ENCODE measurements at places on chromosomes 3 and 15. TPM values are rescaled to one million over a fixed set of nuclear protein-coding genes. Genes with fewer than 3 reads are reported as not detected.

DNA sequence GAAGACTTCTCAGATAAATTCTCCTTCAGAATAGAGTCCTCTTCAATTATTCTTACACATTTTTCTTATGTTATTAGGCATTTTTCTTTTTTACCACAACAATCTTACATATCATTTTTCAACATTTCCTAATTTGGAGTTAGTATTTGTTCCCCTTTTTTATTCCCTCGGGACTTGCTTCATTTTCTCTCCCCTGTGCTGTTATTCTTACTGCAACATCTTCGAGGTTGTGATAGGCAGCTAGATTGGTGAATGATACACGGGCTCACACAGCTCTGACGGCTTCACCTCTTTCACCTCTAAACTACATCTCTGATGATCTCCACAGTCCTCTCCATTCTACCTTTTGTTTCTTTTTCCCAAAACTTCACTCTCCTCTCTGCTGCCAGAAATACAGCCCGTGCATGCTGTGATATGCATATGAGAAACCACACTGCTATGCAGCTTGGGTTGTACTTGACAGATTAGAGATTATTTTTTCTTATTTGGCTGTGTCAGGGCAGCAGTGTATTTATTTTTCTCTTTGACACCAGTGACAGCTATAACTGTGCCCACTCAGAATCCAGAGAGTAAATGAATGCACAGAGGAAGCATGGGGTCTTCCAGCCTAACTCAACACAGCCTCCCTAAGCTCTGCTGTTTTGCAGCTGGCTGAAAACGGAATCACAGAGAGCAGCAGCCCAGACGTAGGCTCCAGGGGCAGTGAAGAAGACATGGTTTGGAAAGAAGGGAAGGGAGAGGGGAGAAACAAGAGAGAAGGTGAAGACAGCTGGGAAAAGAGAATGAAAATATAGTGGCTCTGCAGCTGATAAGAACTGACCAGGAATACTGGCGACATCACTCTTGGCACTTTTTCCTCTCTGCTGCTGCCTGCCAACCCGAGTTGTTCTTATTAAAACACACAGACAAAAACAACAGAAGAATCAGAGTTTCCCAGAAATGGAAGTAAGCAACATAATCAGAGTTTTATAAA, 61.8 kb downstream of the SLC9A9 start:
- DNase-seq, result no peak
- H3K27ac ChIP-seq, result no peak overlapping the region
- no peaks in the 10 kb centered on the region for H3K36me3 ChIP-seq
- no peak overlapping the region for H3K4me3 ChIP-seq
- no peaks in the 10 kb centered on the region for H3K27me3 ChIP-seq

- H3K27me3 ChIP-seq, result no peaks in the 10 kb centered on the region
- DNase-seq, result no peak
- no peaks in the 10 kb centered on the region for H3K36me3 ChIP-seq
- H3K27ac ChIP-seq, result no peak overlapping the region
- H3K4me3 ChIP-seq, result no peak overlapping the region
These were observed 545.0 kb upstream of the TBL1XR1 start for GRCh38 chr3:177742273-177742672.

DNA sequence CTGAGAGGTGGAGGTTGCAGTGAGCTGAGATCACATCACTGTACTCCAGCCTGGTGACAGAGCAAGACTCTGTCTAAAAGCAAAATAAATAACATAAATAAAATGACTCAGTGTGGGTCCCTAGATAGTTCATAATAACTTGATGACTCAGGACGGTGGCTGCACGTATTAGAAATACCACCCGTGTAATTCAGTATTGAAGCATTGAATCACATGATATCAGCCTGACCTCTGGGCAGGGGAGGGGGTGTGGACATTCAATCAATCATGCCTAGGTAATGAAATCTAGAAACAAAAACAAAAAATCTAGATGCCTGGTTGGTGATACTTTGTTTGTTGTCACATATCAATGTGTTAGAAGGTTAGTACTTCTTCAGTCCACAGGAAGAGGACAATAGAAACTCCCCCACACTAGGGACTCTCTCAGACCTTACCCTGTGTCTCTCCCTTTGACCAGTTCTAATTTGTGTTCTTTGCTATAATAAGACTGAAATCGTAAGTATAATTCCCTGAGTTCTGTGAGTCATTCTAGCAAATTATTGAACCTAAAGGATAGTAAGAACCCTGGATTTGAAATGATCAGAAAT, 177.3 kb downstream of the GAP43 start:
- no peak overlapping the region for H3K4me3 ChIP-seq
- DNase-seq, result no peak
- H3K4me1 ChIP-seq, result no peaks in the 10 kb centered on the region
- H3K36me3 ChIP-seq, result no peaks in the 10 kb centered on the region
- no peak overlapping the region for H3K27ac ChIP-seq
- no peaks in the 10 kb centered on the region for H3K27me3 ChIP-seq

GRCh38 chr3:4174791-4175190, 128.4 kb upstream of the SETMAR start:
- no peak for DNase-seq
- no peaks in the 10 kb centered on the region for H3K4me1 ChIP-seq
- H3K27me3 ChIP-seq, result no peaks in the 10 kb centered on the region
- H3K36me3 ChIP-seq, result no peaks in the 10 kb centered on the region

DNA sequence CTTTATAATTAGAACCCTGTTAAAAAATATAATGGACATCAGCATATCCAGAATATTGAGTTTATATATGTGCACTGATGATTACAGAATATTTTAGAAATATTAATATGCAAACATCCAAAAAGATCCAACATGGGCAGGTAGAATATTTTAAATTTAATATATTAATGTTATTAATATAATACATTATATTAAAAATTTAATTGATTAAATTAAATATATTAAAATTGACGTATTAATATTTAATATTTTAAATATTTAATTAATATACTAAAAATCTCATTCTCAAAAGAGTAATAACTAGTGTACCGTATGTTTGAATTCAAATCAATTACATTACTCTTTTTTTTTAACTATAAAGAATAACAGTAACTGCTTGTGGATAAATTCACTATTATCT, 73.8 kb upstream of the FURIN start:
- no peaks in the 10 kb centered on the region for H3K4me1 ChIP-seq
- H3K27ac ChIP-seq, result no peak overlapping the region
- DNase-seq, result no peak
- no peak overlapping the region for H3K4me3 ChIP-seq
- no peaks in the 10 kb centered on the region for H3K36me3 ChIP-seq

DNA sequence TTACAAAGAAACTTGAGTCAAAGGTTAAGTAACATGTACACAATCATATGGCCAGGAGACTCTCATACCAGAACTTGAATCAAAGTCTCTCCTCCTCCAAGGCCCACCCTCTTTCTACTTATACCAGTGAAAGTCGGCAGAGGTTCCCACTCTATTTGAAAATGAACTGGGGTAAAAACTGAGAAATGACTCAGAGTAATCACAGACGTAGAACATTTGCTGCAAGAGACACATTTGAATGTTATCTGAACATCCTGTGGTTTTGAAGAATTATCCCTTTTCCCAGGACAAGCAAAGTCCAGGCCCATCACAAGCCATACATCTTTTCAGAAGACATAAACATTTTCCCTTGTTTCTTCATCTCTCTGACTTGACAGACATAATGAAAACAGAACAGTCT, 55.8 kb downstream of the SHOX2 start:
- H3K27ac ChIP-seq, result no peak overlapping the region
- H3K4me1 ChIP-seq, result no peaks in the 10 kb centered on the region
- H3K36me3 ChIP-seq, result no peaks in the 10 kb centered on the region
- no peak for DNase-seq
- no peaks in the 10 kb centered on the region for H3K27me3 ChIP-seq
- no peak overlapping the region for H3K4me3 ChIP-seq

DNA sequence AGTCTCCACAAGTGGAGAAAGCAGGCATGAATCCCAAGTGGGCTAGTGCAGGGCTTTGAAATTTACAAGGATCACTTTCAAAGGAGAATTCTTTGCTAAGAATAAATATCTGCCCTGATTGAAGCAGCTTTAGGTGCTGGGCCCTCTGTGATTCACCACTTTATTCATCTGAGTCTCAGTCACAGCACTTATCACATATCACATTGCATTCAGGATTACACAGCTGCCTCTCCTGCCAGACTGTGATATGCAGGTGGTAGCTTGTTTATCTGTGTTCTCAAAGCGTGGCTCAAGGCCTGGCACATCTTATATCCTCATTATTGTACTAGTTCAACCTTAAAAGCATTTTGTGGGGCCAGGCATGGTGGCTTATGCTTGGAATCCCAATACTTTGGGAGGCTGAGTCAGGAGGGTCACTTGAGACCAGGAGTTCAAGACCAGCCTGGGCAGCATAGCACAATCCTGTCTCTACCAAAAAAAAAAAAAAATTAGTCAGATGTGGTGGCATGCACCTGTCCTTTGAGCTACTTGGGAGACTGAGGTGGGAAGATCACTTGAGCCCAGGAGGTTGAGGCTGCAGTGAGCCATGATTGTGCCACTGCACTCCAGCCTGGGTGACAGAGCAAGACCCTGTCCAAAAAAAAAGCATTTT, 156.9 kb upstream of the EIF1B start:
- H3K36me3 ChIP-seq, result no peaks in the 10 kb centered on the region
- H3K27ac ChIP-seq, result no peak overlapping the region
- H3K27me3 ChIP-seq, result no peaks in the 10 kb centered on the region
- DNase-seq, result no peak
- H3K4me3 ChIP-seq, result no peak overlapping the region

GRCh38 chr3:64815789-64816188, 128.0 kb upstream of the ADAMTS9 start:
- H3K4me1 ChIP-seq, result no peaks in the 10 kb centered on the region

DNA sequence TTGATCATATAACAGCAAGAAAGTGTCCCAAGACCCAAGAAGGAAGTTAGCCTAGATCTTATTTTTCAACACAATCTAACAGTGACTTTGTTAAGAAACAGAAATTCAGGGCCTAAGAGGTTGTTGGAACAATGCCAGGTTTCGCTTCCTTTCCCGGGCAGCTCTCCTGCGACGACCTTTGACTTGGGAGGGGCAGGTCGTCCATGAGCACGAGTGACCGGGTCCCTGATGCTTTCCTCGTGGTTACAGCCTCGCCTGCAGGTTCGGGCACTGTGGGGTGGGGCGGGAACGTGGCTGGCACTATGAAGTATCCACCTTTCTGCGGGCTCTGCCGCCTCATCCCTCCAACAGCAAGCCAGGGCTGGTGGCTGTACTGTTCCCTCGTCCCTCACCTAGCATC, 90.1 kb upstream of the RGMA start:
- no peaks in the 10 kb centered on the region for H3K36me3 ChIP-seq
- no peak overlapping the region for H3K4me3 ChIP-seq
- no peak for DNase-seq
- no peak overlapping the region for H3K27ac ChIP-seq
- no peaks in the 10 kb centered on the region for H3K4me1 ChIP-seq

DNA sequence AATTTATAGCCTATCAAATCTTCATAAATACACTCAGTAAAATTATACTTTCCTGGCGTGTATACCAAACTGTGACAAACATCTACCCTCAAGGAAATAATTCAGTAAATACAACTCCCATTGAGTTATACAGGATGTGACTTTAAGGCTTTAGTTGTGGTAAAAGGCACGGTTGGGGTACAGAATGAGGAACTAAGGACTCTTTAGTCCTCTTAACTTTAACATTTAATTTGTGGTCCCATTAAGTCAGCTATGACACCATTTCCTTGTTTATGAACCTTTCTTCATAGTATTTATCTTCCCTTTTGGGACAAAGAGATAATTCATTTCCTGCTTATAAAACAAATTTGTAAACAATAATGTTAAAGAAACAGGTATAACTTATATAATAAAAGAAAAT, 30.2 kb downstream of the IFT80 start:
- peaks cover 32% of the 10 kb centered on the region for H3K4me1 ChIP-seq
- no peaks in the 10 kb centered on the region for H3K36me3 ChIP-seq
- H3K27me3 ChIP-seq, result no peaks in the 10 kb centered on the region
- H3K27ac ChIP-seq, result no peak overlapping the region
- DNase-seq, result no peak

DNA sequence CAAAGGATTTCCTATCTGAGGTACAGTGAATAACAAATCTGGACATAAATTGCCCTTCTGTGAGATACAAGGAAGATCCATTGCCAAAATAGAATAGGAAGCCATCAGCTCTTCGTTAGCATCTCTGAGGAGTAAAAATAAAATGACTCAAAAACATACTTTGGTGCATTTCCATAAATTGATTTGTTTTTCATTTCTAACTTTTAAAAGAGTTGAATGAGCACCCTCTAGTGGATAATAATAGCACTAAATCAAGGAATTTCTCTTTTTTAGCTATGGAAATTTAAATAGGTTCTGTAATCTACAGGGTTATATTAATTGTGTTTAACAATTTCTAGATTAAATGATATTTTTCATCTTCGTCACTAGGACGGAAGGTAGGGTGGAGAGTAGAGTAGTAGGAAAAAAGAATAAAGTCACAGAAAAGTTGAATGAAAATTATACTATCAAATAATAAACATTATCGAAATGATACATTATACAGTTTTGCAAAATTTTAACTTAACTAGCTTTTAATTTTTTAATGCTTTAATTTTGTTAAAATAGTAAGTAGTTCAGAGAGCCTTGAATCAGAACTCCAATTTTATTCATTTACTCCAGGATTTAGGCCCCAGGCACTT, 6.4 kb downstream of the NSUN3 start:
- no peaks in the 10 kb centered on the region for H3K27me3 ChIP-seq
- no peak for DNase-seq
- H3K4me1 ChIP-seq, result peaks cover 12% of the 10 kb centered on the region
- H3K4me3 ChIP-seq, result no peak overlapping the region
- H3K36me3 ChIP-seq, result peaks cover 5% of the 10 kb centered on the region
- no peak overlapping the region for H3K27ac ChIP-seq

- no peak overlapping the region for H3K27ac ChIP-seq
- H3K27me3 ChIP-seq, result peaks cover 47% of the 10 kb centered on the region
- no peaks in the 10 kb centered on the region for H3K36me3 ChIP-seq
- H3K4me1 ChIP-seq, result peaks cover 7% of the 10 kb centered on the region
- H3K4me3 ChIP-seq, result no peak overlapping the region
These were observed 4.5 kb downstream of the CORO2B start for GRCh38 chr15:68583321-68583720.

DNA sequence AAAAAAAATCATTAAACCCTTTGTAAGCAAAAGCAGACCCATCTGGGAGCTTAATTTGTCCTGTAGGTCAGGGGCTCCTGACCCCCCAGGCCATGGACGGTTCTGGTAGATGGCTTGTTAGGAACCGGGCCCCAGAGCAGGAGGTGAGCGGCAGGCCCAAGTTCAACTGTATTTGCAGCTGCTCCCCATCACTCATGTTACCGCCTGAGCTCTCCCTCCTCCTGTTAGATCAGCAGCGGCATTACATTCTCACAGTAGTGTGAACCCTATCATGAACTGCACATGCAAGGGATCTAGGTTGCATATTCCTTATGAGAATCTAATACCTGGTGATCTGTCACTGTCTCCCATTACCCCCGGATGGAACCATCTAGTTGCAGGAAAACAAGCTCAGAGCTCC, 60.7 kb downstream of the FSIP1 start:
- no peaks in the 10 kb centered on the region for H3K4me1 ChIP-seq
- DNase-seq, result no peak
- no peak overlapping the region for H3K4me3 ChIP-seq
- no peaks in the 10 kb centered on the region for H3K27me3 ChIP-seq
- no peaks in the 10 kb centered on the region for H3K36me3 ChIP-seq
- H3K27ac ChIP-seq, result no peak overlapping the region

The DVL3 gene
- total RNA-seq, result 33.8 TPM

The ZBBX gene
- not detected for total RNA-seq

Data from T-cell (primary cell).